K562 (cell line): ENCODE measurements at places on chromosomes 6 and 20.

- no peaks in the 10 kb centered on the region for H3K36me3 ChIP-seq
- no peak for DNase-seq
- no peaks in the 10 kb centered on the region for H3K4me1 ChIP-seq
- H3K27me3 ChIP-seq: no peaks in the 10 kb centered on the region; the same call in 1 of the 2 replicates
Observed at GRCh38 chr20:24048024-24048611, 59.5 kb upstream of the GGTLC1 start.

DNA sequence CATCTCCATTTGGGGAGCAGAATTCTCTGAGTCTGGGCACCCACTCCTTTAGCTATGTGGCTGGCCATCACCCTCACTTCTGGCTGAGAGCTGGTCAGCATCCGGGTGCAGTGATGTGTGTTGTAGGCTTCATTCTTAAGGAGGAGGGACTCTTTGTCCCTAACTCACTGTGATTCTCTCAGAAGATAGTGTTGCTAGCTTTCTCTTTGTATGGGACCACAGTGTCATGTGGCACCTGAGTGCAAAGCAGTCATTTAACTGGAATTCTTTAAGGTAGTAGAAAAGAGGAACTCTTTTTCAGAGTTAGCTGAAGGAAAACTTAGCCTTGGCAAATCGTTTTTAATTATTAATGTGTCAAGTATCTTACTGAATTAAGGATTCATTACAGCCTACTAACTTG, 165.9 kb downstream of the JARID2 start:
- H3K4me1 ChIP-seq: peaks cover 4% of the 10 kb centered on the region
- H3K27me3 ChIP-seq: no peaks in the 10 kb centered on the region
- no peak overlapping the region for H3K4me3 ChIP-seq
- peaks cover 19% of the 10 kb centered on the region; the same call in 2 of the 3 replicates for H3K36me3 ChIP-seq

DNA sequence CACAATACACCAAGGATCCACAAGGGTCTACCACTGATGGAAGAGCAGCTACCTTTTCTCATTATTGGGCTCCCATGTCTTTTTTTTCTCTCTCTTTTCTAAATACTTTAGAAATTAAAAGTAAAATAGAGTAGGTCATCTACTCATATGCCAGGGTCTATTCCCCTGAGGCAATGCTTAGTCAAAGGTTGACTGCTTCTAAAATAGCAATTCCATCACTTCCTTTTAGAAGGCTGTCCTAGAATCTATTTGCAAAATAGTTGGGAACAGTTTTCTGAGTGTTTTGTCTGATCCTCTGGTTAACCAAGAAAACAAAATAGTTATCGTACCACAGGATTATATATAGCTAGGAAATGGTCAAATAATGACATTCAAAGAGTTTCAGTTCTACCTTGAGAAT, 174.1 kb downstream of the COL21A1 start:
- no peak overlapping the region for H3K27ac ChIP-seq
- no peak for DNase-seq
- no peaks in the 10 kb centered on the region for H3K27me3 ChIP-seq
- H3K4me1 ChIP-seq: no peaks in the 10 kb centered on the region

DNA sequence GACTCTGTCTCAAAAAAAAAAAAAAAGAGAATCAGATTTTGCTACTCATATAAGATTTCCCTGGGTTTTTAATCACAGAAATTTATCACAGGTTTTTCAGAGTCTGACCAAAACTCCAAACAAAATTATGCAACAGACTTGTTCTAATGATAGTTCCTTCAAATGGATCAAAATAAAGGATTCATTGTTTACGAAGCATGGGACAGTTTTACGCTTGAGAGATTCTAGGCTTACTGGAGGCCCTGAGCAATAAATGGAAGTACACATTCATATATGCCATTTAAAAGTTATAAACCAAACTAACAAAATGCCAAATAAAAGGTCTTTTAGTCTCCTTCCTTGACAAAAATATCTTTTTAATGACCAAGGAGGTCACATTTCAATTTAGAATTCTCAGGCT, 245.1 kb upstream of the KCNQ5 start:
- no peak overlapping the region for H3K27ac ChIP-seq
- H3K27me3 ChIP-seq: no peaks in the 10 kb centered on the region; the same call in 1 of the 2 replicates
- no peaks in the 10 kb centered on the region for H3K4me1 ChIP-seq
- H3K36me3 ChIP-seq: no peaks in the 10 kb centered on the region

- no peak overlapping the region for H3K27ac ChIP-seq
- DNase-seq: no peak
- H3K4me1 ChIP-seq: no peaks in the 10 kb centered on the region
- no peaks in the 10 kb centered on the region for H3K36me3 ChIP-seq
- peaks cover 3% of the 10 kb centered on the region; the same call in 1 of the 2 replicates for H3K27me3 ChIP-seq
Observed at GRCh38 chr6:11431455-11431937, 106.1 kb upstream of the TMEM170B start.
